ENCODE measurements at places on chromosomes 5 and 9.

DNA sequence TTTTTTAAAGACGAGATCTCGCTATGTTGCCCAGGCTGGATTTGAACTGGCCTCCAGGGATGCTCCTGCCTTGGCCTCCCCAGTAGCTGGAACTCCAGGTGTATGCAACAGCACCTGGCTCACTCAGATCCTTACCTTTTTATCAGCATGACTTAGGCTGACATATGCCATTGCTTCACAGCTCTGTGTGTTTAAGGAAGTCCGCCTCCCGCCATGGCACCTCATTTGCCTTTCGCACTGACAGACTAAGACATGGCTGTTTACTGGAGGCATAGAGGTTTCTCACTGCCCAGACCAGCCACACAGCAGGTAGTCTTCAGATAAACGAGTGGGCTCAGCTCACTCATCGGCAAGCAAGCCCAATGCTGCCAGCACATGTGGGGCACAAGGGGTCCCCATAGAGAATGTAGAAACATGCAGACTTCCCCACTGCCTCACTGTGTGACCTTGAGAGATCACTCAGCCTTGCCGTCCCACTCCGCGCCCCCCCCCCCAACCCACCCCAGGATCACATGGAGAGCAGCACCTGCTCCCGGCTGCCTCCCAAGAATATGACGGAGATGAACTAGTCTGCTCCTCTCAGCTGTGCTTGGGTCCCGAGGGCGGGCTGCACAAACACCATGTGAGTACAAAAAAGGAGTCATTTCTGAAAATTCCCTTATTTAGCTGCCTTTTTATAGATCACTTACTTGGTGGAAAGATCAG is 62.8 kb downstream of the DCP2 start:
- no peak for DNase-seq

DNA sequence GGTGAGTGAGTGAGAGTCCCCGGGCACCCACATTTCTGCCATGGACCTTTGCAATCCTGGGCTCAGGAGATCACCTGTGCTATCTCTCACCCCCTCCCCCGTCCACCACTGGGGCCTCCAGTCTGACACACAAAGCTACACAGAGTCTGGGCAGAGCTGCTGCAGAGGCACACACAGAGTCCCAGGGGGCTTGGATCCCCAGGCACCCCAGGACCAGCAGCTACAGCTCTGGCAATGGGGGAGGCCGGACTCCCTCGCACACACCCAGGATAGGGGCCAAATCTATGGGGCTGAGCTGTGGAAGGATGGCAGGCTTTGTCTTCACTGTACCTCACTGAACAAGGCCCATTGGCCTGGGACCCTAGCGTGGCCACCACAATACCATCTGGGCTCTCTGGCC is 328.8 kb downstream of the MAN2A1 start:
- no peak for DNase-seq

GRCh38 chr5:174501461-174502069 is 222.8 kb upstream of the MSX2 start:
- no peak for DNase-seq

DNA sequence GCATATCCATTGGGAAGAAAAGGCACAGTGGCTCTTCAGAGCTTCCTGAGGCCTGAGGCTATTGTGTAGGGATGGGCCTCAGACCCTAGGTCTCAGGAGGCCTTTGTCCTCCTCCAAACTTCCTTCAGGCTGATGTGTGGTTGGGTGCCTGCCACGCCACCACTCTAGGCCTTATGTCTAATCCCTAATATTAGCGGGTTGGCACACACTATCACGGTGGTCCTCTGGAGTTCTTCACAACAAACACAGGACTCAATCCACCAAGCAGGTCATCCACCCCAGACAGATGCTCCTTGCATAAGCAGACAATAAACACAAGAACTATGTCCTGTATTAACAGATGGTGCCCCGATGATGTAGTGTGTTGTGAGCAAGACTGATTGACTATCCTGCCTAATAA is 31.0 kb upstream of the FSTL4 start:
- no peak for DNase-seq

- DNase-seq: no peak
These were observed 27.0 kb downstream of the SLC22A4 start for GRCh38 chr5:132321109-132321721.

- DNase-seq: no peak
These were observed 100.0 kb upstream of the NREP start for GRCh38 chr5:111856876-111857466.

DNA sequence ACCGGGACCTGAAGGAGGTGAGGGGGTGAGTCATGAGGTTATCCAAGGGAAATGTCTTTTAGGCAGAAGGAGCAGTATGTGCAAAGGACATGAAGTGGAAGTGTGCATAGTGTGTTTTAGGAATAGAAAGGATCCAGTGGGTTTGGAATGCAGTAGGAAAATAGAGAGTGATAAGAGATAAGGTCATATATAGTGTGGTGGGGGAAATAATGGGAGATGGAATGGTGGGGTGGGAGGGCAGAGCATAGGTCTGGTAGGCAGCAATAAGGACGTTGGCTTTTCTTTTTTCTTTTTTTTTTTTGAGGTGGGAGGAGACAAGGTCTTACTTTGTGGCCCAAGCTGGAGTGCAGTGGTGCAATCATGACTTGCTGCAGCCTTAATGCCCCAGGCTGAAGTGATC is 17.8 kb downstream of the SNX24 start:
- DNase-seq: no peak

- DNase-seq: no peak
These were observed 152.2 kb upstream of the OTULINL start for GRCh38 chr5:14429101-14430050.

DNA sequence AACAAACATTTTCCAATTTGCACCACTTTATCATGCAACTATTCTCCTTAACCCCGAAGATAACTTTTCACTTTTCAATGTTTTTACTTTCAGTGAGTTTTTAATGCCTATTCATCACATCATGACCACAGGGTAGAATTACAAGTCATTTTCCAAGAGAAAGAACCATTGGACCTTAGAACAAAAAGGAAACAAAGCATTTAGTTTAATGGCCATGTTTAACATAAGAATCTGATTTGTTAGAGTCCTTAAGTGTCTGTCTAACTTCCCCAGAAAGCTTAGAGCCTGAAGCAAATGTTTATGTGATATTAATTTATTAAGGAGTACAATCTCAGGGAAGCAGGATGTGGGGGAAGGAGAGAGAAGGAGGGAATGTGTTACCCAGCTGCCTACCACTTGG is 325.8 kb upstream of the RIOK2 start:
- no peak for DNase-seq
